ENCODE measurements at places on chromosomes 6 and 20.

DNA sequence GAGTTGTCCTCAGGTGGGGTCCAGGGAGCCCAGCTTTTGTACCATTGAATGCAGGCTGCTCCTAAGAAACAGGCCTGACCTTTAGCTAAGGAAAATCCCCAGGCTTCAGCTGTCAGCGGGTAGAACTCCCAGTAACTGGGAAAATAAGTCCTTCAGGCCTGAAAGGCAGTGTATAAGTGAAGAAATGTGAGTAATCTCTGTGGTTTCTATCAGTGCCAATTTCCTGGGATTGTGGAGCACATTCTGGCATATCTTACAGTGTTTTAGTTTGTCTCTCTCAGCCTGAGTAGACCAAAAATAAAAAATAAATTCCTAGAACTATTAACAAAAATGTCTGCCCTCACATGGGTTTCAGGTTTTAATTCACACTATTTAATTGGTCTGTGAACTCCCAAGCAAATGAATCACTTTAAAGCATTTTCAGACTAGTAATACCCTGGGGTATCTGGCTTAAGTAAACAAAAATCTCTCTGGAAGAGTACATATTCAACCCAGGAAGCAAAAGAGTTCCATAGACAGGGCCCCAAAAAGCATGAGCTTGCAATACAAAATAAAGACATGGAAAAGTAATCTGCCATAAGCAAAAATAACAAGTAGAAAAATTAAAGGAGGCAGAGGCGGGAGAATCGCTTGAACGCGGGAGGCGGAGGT lies 566.2 kb upstream of the NOX3 start:
- DNase-seq: no peak

GRCh38 chr6:170249817-170250216 lies 41.1 kb downstream of the DLL1 start:
- no peak for DNase-seq

GRCh38 chr6:45447005-45447404 lies 69.3 kb upstream of the SUPT3H start:
- DNase-seq: no peak

DNA sequence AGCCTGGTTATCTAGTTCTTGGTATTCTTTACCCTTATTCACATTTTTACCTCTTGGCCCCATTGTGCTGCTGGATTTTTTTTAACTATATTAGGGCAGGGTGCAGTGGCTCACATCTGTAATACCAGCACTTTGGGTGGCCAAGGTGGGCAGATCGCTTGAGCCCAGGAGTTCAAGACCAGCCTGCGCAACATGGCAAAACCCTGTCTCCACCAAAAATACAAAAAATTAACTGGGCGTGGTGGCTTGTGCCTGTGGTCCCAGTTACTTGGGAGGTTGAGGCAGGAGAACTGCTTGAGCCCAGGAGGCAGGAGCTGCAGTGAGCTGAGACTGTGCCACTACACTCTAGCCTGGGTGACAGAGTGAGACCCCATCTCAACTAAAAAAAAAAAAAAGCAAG lies 12.2 kb upstream of the TAF8 start:
- no peak for DNase-seq

DNA sequence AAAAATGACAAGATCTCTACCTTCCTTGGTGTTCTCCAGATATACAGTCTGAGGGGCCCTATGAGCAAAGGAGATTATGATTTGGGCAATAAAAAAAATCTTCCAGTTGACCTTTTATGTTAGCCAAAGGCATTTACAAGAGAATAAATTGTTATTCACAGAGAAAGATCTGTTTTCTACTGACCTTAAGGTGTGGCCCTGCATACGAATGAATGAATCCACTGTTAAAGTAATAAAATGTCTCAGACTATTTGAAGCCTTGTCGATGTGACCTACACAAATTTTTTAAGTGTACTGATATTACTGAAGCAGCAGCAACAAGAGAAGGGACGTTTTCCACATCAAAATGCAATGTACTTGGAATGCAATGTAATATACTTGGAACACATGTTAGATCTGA lies 95.9 kb upstream of the SSTR4 start:
- DNase-seq: no peak

- no peak for DNase-seq
Measured at GRCh38 chr20:19264191-19264590, 51.7 kb downstream of the SLC24A3 start.

DNA sequence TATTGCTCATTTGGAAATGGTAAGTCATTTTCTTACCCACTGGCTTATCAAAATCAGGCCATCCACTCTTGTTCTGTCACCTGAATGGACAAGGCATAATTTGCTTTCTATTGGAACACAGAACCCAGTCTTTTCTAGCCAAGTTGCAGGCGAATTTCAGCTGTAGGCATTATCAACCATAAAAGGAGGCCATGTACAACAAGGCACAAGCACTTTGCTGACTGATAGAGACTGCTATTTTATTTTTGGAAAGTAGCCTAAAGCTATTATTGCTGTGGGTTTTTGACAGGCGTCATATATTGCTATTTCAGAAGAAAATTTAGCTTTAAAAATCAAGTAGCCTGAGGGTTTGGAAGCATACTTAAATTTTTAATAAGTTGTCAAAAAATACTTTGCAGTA lies 344.2 kb downstream of the HDGFL1 start:
- DNase-seq: no peak

DNA sequence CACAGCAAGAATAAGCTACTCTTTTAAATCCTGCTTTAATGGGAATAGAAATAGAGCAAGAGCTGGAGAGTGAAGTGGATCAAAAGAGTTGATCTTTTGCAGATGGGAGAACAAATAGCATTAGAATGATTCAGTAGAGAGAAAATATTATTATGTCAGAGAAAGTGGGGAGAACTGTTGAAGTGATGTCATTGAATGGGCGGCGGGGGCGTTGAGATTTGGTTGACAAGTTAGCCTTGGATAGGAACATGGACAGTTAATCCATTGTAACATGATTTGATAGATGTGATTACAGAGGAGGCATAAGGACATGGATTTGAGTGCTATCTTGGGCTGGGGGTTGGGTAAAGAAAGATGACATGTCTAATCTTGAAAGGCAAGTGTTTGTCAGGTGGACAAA lies 9.2 kb downstream of the ATAT1 start:
- no peak for DNase-seq

DNA sequence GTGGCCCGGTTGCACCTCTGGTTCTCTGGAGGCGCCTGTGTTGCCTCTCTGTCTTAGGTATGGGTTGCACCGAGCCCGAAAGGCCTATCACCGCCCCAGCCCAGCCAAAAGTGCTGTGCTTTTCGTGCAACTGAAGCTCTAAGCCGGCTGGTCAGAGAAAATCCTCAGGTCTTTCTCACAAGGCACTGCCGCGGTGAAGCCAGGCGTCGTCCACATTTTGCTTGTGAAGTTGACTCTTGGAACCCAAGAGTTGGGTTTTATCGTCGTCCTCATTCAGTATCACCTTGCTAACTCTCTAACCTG lies 726 bp upstream of the EMILIN3 start:
- no peak for DNase-seq

DNA sequence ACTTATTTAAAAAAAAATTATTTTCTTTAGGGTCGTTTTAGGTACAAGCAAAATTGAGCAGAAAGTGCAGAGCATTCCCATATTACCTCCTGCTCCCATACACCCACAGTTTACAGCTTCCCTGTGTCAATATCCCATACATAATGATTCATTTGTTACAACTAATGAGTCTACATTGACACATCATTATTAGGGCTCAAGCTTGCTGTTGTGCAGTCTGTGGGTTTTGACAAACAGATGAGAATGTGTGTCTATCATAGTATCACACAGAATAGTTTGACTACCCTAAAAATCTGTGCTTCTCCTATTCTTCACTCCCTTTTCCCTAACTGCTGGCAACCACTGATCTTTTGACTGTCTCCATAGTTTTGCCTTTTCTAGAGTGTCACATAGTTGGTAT lies 9.4 kb downstream of the PSMF1 start:
- no peak for DNase-seq

GRCh38 chr6:164152611-164153010 lies 738.1 kb downstream of the QKI start:
- no peak for DNase-seq

- DNase-seq: no peak
Measured at GRCh38 chr20:50493881-50494253, 16.3 kb upstream of the PTPN1 start.

GRCh38 chr20:63878899-63879663 lies 14.0 kb downstream of the TPD52L2 start:
- no peak for DNase-seq

DNA sequence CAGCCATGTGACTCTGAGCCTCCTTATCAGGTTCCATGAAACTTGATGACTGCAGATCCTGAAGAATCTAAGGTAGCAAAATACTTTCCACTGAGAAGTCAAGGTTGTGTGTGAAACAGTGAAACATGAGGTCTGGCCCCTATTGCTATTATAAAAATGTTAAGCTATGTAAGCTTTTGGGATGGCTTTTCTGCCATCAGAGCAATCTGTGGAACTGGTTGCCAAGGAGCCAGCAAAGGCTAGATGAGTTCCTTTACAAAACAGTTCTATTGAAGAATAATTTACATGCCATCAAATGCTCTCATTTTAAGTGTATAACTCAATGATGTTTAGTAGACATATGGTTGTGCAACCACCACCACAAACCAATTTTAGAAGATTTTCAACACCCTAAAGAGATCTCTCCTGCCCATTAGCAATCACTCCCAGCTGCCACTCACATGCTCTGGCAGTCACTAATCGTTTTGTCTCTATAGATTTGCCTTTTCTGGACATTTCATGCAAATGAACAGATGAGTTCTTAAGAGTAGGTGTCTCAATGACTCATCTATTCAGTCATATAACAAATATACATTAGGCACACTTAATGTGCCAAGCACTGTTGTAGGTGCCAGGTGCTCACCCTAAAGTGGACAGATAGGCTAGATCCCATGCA lies 19.9 kb upstream of the MEP1A start:
- no peak for DNase-seq

GRCh38 chr6:2951728-2952127 lies 19.6 kb downstream of the SERPINB6 start:
- DNase-seq: no peak

GRCh38 chr6:34115403-34115795 lies 30.5 kb downstream of the GRM4 start:
- DNase-seq: no peak

DNA sequence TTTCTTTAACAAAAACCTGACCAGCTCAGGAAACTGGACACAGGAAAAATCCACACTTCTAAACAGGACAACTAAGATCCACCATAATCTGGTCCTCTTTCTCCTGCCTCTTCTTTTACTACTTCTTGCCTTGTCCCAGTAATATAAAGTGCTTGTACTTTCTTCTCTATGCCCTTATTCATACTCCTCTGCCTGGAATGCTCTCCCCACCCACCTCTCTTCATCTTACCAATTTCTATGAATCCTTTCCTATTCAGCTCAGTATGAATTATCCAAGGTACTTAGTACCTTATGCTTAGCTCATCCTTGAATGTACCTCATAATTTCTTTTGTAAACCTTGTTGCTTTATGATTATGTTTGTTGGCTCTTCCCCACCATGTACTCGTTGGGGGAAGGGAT lies 159.4 kb downstream of the CDK19 start:
- DNase-seq: no peak

DNA sequence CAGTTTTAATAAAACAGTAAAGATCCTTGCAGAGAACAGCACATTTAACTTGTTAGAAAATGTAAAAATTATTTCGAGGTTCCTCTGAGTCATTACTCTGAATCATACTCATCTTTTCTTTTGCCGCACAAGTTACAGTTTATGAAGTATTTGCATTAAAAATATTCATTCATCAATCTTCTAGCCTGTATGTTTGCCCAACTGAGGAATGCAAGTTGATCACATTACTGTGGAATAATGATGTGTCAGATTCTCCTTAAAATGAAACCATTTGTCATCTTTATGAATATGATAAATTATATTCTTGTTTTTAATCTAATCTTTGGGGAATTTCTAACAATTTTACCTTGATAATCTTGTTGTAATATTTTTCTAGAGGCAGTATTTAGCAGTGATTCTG lies 340.4 kb upstream of the OPRM1 start:
- DNase-seq: no peak

GRCh38 chr20:14495066-14495465 lies 157.7 kb upstream of the FLRT3 start:
- DNase-seq: no peak

GRCh38 chr6:52790861-52791260 lies 12.8 kb downstream of the GSTA1 start:
- no peak for DNase-seq

DNA sequence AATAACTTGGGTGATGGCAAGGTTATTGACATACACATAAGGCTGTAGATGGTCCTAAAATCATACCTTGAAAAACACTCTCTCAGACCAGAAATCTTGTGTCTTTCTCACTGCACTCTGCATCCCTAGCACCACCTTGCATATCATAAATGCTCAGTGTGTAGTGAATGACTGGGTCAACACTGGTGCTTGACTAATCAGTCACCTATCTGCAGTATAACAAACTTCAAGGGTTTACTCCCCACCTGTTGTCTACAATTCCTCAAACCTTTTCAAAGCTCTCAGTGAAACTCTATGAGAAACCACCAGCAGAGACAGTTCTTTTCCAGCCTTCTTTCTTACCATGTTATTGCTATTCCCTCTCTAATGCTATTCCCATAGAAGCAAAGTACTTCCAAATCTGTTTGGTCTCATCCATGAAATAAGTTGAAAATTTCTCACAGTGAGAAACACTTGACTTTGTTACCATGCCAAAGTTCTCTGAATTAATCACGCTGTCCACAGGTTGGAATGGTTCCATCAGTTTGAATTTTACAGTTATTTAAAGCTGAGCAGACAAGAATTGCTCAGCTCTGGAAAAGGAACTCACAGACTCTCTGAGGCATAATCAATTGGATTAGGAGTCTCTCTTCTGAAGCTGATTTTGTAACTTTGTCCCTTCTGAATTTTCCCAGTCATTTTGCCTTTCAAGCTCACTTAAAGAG lies 104.8 kb upstream of the EYA4 start:
- DNase-seq: no peak

DNA sequence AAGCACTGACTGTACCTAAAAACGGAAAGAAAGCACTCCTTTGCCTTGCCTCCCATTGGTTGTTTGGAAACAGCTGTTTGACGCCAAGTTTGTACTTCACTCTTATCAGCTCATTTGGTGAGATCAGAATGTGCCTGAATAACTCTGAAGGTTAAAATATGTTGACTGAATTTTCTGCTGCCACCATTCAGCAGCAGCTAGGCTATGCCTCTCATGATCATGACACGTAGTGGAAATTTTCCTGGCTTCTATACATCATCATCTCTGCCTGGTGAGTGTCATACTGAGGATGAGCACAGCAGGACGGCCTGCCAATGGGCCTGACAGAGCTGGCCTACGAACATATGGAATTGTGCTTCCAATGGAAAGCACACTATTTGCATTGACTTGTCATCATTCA lies 704.9 kb upstream of the CITED2 start:
- DNase-seq: no peak

GRCh38 chr6:40788661-40789655 lies 201.8 kb upstream of the LRFN2 start:
- no peak for DNase-seq

Data from stimulated activated CD8-positive, alpha-beta memory T cell treated with anti-CD3 and anti-CD28 coated beads, Interleukin-7, amount 100 ng/mL, for 1 hour (primary cell).